ENCODE measurements at places on chromosomes 4 and X. TPM values are rescaled to one million over a fixed set of nuclear protein-coding genes. Genes with fewer than 3 reads are reported as not detected.

OPRPN gene
- total RNA-seq, result not detected

KLHL4 gene
- 3.4 TPM for total RNA-seq

PIR gene
- 18.3 TPM for total RNA-seq

NXF3 gene
- not detected for total RNA-seq

PSAPL1 gene
- total RNA-seq, result not detected

ATG4A gene
- total RNA-seq, result 25.4 TPM

FAM9B gene
- not detected for total RNA-seq

TCEAL6 gene
- not detected for total RNA-seq

ADH1C gene
- not detected for total RNA-seq

NHSL2 gene
- total RNA-seq, result 2.8 TPM

PABPC4L gene
- 0.53 TPM for total RNA-seq

MEPE gene
- total RNA-seq, result not detected

TXK gene
- total RNA-seq, result 0.86 TPM

ERCC6L gene
- total RNA-seq, result 2.6 TPM

CBLL2 gene
- total RNA-seq, result not detected

CNGA1 gene
- total RNA-seq, result 1.2 TPM

PRR32 gene
- total RNA-seq, result not detected

SLITRK4 gene
- not detected for total RNA-seq

RS1 gene
- not detected for total RNA-seq

CXorf49B gene
- not detected for total RNA-seq

VBP1 gene
- total RNA-seq, result 64.0 TPM

TCEANC gene
- 1.7 TPM for total RNA-seq

ADH1B gene
- total RNA-seq, result 0.29 TPM

CTAG1B gene
- not detected for total RNA-seq
